ENCODE measurements at places on chromosomes 7 and 10. TPM values are rescaled to one million over a fixed set of nuclear protein-coding genes. Genes with fewer than 3 reads are reported as not detected.

The SH2B2 gene
- total RNA-seq, result 5.5 TPM

The GSAP gene
- total RNA-seq, result 2.7 TPM

The ARPC1B gene
- total RNA-seq, result 602 TPM

The DRGX gene
- not detected for total RNA-seq

The CALN1 gene
- total RNA-seq, result not detected

The TEX47 gene
- total RNA-seq, result not detected
